ENCODE measurements at places on chromosomes 4 and X.

DNA sequence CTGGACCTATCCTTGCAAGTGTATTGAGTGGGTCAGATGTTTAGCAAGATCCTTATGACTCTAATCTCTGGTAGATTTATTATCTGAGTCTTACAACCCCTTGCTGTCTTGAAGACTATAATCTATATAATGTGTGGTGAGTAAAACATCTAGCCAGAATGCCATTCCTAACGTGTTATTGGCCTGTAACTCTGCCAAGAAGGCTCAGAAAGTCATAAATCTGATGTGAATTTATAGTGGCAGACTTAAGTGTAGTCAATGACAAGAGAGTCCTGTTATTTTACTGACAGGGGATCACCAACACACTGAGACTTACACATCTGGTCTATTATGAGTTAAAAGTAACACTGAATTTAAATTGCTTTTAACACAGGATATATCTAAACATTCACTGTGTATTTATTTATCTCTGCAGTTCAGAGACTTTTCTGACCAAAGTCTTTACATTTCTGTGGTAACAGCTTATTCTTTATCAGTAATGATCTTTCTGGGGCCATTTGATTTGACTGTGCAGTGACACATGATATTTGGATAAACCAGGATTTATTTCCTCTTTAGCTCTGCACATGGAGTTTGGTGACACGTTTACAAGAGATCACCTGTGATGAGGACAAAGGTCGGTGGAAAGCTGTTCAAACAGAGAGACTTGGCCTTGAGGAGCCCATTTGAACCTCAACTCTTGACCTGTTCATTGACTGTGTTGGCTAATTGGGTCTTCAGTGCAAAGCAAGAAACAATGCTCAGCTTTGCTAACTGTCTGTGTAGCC is 415.8 kb downstream of the STIM2 start:
- DNase-seq = no peak

DNA sequence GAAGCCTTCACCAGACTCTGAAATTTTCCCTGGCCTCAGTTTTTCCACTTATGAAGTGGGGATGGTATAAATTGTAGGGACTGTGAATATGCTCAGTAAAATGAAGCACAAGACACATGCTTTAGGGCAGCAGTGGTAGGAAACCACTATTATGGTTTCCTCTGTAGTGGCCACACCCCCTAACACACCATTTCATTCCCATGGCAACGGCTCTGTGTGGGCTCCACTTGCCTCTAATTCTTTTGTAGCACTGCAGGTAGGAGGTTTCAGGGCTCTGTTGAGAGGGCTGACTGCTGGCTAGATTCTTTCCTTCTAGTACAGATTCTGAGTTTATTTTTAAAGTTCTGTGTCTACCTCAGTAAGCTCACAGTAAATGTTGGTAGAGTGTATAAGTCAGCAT is 3.5 kb upstream of the VMA21 start:
- DNase-seq = peak; percentile 44

DNA sequence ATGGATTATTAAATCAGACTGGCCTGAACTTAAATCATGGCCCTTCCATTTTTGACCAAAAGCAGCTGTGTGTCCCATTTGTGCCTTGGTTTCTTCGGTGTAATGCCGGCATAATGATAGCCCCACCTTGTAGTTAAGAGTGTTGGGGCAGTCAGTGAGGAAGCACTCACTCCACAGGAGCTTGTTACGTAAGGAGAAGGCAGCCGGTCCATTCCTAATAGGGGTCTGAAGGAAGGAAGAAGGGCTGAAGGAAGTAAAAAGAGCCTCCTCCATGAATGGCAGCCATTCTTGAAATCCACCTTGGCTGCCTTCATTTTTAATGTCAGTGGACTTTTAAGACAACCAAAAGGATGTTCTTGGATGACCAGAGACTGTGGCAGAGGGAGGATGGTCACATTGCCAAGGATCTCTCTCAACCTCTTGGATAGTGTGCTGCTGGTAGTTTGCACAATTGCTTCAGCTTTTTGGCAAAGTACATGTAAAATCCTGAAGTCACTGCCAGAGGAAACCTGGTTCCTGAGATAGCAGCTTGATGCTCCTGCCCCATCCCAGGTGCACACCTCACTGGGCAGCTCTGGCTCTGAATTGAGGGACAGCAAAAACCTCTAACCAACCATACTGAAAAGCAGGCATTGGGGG is 113.5 kb downstream of the PTTG2 start:
- DNase-seq = no peak

GRCh38 chr4:11228530-11228929 is 200.2 kb downstream of the HS3ST1 start:
- DNase-seq = no peak

DNA sequence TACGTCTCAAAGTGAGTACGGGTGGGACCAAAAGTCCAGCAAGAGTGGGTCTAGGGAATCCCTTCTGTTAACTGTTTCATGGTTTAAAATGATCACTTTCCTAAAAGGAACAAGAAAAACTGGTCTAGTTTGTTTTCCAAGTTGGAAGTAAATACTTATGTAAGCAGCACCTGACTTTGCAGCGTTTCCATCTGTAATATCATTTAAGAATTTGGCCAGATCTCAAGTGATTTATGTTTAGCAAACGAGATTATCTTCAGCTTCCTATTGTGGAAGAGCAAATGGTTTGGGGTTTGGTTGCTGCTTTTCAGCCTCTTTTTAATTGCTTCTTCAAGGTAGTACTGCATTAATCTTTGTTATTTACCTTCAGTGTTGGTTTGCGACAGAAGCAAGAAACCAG is 50.4 kb downstream of the FHIP1A start:
- DNase-seq = no peak

DNA sequence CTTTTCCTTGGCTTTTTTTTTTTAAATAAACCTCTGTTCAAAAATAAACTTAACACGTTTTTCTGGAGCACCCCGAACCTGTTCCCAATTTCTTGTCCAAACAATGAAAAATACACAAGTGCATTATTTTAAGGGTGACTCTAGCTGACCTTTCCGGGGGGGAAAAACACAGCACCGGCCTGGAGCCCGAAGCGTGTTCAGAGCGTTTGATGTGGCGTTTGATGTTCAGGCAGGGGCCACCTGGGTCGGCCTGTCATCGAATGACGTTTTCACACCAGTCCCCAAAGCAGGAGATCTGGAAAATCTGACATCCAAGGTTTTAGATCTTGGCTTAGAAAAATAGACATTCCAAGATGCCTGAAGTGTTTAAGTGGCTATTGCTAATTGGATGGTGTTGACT is 282.1 kb downstream of the SHOX start:
- DNase-seq = no peak

- no peak for DNase-seq
Observed at GRCh38 chr4:7475207-7475606, 40.5 kb upstream of the PSAPL1 start.

DNA sequence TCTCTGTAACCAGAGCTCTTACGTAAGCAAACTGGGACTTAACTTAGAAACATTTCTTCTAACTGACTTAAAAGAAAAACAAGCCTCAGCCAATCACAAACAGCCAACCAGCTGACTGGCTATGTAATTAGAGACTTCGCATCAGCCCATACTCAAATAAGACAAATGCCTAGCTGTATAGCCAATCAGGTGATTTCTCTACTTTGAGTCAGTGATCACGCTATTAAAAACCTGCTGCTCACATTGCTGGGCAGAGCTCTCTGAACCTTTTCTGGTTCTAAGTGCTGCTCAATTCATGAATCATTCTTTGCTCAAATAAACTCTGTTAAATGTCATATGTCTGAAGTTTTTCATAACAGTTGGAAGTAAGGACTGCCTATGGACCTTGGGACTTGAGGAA is 9.9 kb upstream of the SMIM10L2A start:
- DNase-seq = no peak

GRCh38 chrX:45689971-45690370 is 489.3 kb upstream of the DIPK2B start:
- no peak for DNase-seq

DNA sequence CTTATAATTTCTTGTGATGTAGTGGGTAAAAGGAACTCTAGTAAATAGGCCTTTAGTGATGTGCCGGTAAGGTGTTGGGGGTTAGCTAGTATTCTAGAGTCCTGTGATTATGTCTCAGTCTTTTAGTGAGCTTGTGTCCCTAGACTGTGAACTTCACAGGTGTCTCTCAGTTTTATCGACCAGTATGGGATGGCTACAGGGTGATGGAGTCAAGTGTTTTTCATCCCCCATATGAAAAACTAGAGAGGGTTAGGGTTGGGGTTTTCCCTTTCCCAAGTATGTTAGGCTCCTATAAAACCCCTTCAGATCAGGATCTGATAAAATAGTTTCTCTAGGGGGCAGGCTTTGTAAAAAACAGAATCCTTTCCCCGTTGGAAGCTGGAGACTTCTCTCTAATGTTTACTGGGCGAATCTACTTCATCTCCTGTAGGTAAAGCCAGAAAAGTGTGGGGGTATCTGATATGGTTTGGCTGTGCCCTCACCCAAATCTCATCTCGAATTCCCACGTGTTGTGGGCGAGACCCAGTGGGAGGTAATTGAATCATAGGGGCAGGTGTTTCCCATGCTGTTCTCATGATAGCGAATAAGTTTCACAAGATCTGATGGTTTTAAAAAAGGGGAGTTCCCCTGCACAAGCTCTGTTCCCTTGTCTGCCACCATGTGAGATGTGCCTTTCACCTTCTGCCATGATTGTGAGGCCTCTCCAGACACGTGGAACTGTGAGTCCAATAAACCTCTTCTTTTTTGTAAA is 120.8 kb downstream of the DTHD1 start:
- DNase-seq = no peak

GRCh38 chr4:6092971-6093370 is 74.7 kb upstream of the C4orf50 start:
- no peak for DNase-seq

DNA sequence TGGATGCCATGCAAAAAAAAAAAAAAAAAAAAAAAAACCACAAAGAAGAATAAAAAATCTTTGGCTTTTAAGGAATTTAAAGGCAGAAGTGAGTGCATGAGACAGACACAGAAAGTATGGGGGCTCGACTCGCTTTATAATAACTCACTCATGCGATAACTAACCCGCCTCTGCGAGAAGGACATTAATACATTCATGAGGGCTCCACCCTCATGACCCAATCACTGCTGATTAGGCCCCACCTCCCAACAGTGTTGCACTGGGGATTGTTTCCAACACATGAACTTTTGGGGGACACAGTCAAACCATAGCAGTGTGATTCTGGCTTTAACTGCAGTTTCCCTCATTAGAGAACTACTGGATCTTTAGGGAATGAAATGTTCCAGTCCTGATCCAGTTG is 78.1 kb downstream of the QDPR start:
- no peak for DNase-seq

GRCh38 chr4:172348426-172348825 is 535.2 kb downstream of the GALNTL6 start:
- DNase-seq = no peak

GRCh38 chr4:41143311-41144039 is 70.9 kb downstream of the APBB2 start:
- DNase-seq = no peak

DNA sequence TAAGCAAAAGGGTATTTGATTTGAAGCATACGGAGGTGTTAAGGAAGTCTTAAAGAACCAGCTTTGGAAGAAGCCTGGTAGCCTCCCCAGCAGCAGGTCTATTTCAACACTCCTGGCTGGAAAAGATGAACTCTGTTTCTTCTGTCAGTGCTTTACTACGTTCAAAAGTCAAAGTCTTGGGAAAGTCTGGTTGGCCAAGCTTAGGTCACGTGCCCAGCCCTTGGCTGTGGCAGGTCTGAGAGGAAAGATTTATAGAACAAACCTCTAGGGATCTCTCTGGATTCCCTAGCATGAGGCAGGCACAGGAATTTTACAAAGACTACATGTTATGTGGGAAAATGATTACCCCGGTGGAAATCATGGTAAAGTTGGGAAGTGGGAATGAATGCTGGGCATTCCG is 8.6 kb upstream of the ARHGAP10 start:
- no peak for DNase-seq

- no peak for DNase-seq
Observed at GRCh38 chr4:8920969-8921368, 49.3 kb upstream of the HMX1 start.

DNA sequence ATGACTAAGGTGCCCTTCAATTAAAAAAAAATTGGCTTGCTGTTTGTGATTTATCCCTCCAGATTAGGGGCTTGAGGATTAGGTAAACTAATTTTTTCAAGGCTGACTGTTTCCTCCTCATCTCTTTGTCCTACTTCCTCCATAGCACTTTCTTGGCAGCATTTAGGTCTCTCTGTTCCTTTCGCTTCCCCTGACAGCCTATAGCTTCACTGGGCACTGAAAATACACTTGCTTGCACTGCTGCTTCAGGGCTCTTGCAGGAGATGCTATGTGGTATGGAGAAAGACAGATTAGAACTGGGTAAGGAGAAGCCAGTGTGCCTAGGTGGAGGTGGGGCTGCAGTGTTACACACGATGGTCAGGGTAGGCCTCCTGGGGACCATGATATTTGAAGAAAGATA is 112.3 kb upstream of the SFRP2 start:
- DNase-seq = no peak

GRCh38 chr4:127844601-127845116 is 36.0 kb upstream of the PLK4 start:
- DNase-seq = no peak

GRCh38 chr4:136749989-136750388 is 782.3 kb downstream of the PCDH18 start:
- DNase-seq = no peak

- no peak for DNase-seq
Observed at GRCh38 chr4:176032454-176032853, 33.2 kb upstream of the WDR17 start.

DNA sequence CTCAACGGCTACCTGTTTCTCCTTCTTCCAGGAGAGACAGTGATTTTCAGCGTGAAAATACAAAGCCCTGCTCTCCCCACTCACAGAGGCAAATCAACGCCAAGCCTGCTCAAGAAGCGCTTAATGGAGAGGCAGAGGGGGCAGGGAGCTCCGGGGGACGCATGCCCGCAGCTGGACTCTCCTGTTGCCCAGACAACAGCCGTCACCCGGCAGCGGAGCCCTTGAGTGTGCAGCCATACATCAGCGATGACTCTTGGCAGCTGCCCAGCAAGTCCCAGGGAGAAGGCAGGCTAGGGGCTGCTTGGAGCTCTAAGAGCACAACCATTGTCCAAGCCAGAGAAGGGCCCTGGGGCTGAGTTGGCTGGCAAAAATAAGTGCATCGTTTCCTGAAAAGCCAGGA is 71.0 kb upstream of the AFAP1 start:
- DNase-seq = peak; percentile 84

GRCh38 chr4:148962539-148963290 is 520.5 kb upstream of the NR3C2 start:
- DNase-seq = no peak

DNA sequence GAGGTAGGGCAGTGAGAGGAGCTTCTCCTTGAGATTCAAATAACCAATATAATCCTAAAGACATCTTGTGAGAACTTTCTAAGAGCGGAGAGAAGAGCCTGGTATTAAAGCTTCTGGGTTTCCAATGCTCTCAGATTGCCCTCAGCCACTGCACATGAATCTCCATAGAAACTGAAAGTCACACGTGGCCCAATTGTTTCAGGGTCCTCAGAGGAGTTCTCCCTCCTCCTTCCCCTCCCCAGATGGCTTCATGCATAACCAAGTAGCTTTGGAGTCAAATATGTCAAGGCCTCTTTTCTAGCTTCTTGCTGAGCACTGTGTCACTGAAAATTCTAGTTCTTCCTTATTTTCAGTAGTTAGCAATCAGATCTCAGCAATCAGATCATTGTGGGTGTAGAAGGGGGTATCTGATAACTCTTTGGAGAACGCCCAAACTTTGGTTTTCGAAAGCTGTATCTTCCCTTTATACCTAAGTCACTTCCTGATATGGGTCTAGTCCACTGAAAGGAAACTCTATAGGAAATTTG is 2.2 kb downstream of the BTK start:
- DNase-seq = no peak
